Activated CD4-positive, alpha-beta T cell treated with anti-CD3 and anti-CD28 coated beads, Interleukin-2, amount 10 ng/mL, durations not matched to agents 24 days and 14 days (primary cell): ENCODE measurements at places on chromosomes 6 and 20. TPM values are rescaled to one million over a fixed set of nuclear protein-coding genes. Genes with fewer than 3 reads are reported as not detected.

The PPP1R16B gene
- total RNA-seq = 133 TPM in 2 replicates

GRCh38 chr6:76026101-76026500 lies 46.4 kb downstream of the IMPG1 start:
- no peaks in the 10 kb centered on the region for H3K4me1 ChIP-seq
- no peaks in the 10 kb centered on the region for H3K36me3 ChIP-seq
- H3K27ac ChIP-seq = no peak overlapping the region
- no peak for DNase-seq
- no peak overlapping the region for H3K4me3 ChIP-seq
- no peaks in the 10 kb centered on the region for H3K27me3 ChIP-seq

DNA sequence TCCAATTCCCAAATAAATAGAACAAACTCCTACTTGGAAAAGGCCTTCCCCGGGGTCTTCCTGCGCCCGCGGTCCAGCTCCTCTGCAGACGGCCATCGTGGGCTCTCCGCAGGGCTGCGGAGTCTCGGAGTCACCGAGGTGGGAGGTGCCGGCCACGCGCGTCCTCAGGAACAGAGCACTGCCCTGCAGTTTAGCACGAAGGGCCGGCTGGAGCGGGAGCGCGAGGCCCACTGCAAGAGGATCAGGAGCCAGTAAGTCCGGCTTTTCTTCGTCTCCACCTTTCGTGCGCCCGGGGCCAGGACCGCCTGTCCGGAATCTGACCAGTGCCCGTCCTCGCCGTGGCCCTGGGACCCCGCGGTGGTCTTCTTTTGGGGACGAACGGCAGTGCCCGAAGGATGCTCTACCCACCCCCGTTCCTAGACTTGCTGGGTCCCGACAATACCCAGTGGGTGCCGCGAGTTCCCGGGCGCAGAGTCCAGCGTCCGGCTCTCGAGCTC lies 1.4 kb downstream of the BHLHE23 start:
- H3K4me3 ChIP-seq = no peak overlapping the region
- H3K4me1 ChIP-seq = peaks cover 6% of the 10 kb centered on the region
- peak overlapping the region; percentile 72 for H3K27ac ChIP-seq
- no peak for DNase-seq

DNA sequence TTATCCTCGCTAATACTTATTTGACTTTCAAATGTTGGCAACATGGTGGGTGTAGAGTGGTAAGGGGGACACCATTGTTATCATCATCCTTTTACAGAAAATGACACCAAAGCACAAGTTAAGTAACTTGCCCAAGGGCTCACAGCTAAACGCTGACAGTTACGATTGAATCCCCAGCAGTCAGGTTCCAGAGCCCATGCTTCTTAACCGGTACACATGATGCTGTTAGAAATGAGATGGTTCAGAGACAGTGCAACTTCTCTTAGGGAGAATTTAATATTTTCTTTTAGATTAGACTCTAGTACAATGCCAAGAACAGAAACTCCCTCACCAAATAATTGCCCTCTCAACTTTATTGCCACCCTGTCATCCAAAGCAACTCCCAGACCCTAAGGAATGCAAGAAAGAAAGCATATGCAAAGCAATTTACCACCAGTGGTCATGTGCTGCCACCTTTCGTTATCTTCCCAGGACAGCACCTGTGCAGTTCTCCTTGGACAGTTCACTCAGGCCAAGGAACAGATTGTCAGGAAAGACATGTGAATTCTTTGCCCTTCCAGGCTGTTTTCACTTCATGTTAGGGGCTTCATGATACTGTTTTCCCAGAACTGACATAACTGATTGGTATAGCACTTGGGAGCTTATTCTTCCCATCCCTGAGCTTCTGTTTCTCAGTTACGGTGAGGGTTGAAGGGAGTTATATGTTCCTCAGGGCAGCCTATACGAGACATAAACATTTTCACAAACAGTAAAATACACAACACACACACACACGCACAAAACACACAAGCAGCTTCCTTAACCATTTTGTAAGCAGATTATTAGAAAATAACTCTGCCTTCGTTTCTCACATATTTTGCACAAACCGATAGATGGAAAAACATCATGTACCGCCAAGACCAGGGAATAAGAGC lies 5.1 kb downstream of the HLA-DMA start:
- peaks cover 46% of the 10 kb centered on the region for H3K4me1 ChIP-seq
- H3K4me3 ChIP-seq = no peak overlapping the region
- DNase-seq = peak; percentile 81

GRCh38 chr6:106772270-106773142 lies 143.1 kb downstream of the QRSL1 start:
- H3K36me3 ChIP-seq = no peaks in the 10 kb centered on the region
- no peaks in the 10 kb centered on the region for H3K4me1 ChIP-seq
- DNase-seq = no peak
- H3K27me3 ChIP-seq = no peaks in the 10 kb centered on the region
- no peak overlapping the region for H3K27ac ChIP-seq

GRCh38 chr20:60137657-60138245 lies 179.5 kb downstream of the CDH26 start:
- peak; percentile 77 for DNase-seq
- H3K4me3 ChIP-seq = peak overlapping the region; percentile 79
- H3K4me1 ChIP-seq = peaks cover 6% of the 10 kb centered on the region
- H3K27ac ChIP-seq = no peak overlapping the region
- no peaks in the 10 kb centered on the region for H3K27me3 ChIP-seq

GRCh38 chr6:109347779-109348178 lies 34.5 kb downstream of the CD164 start:
- peaks cover 14% of the 10 kb centered on the region for H3K4me1 ChIP-seq
- no peak overlapping the region for H3K4me3 ChIP-seq
- no peak for DNase-seq
- H3K27ac ChIP-seq = no peak overlapping the region
